Activated naive CD8-positive, alpha-beta T cell treated with anti-CD3 and anti-CD28 coated beads, Interleukin-2, amount 10 ng/mL, durations not matched to agents 7 days and 5 days (primary cell): ENCODE measurements at places on chromosomes 12 and 14. TPM values are rescaled to one million over a fixed set of nuclear protein-coding genes. Genes with fewer than 3 reads are reported as not detected.

- DNase-seq, result no peak
Observed at GRCh38 chr14:21526672-21527317, 649 bp upstream of the SALL2 start.

GRCh38 chr14:41062826-41063225 lies 543.9 kb upstream of the LRFN5 start:
- DNase-seq, result no peak

GRCh38 chr12:92493816-92494215 lies 209.0 kb upstream of the PLEKHG7 start:
- DNase-seq, result no peak

- DNase-seq, result no peak
Observed at GRCh38 chr12:26396402-26396801, 201.0 kb downstream of the SSPN start.

GRCh38 chr14:88505621-88506020 lies 49.2 kb downstream of the PTPN21 start:
- no peak for DNase-seq

The NPC2 gene
- 42.1 TPM for total RNA-seq

The CD163 gene
- total RNA-seq, result 4.4 TPM

The FBLN5 gene
- total RNA-seq, result 2.4 TPM

The OR4E2 gene
- total RNA-seq, result not detected

The AQP6 gene
- not detected for total RNA-seq
